ENCODE measurements at places on chromosomes 5 and 9.

- DNase-seq, result no peak
These were observed 136.6 kb upstream of the SMIM23 start for GRCh38 chr5:171649075-171649401.

DNA sequence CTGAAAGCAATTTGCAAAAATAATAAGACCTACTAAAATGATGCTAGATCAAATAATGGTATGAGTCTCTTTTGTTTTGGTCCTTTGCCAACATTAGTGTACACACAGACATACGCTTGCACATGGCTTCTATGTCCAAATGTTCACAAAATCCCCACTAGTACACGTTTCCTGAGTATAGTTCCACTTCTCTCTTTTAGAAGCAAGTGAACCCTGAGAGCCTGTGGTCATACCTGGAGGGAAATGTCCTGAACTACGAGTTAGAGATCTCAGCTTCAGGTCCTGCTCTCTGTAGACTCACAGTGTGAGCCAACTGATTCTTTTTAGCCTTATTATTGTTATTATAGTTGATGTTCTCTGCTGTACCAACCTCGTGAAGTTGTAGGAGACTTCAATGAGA, 47.3 kb upstream of the ACTBL2 start:
- DNase-seq, result no peak

DNA sequence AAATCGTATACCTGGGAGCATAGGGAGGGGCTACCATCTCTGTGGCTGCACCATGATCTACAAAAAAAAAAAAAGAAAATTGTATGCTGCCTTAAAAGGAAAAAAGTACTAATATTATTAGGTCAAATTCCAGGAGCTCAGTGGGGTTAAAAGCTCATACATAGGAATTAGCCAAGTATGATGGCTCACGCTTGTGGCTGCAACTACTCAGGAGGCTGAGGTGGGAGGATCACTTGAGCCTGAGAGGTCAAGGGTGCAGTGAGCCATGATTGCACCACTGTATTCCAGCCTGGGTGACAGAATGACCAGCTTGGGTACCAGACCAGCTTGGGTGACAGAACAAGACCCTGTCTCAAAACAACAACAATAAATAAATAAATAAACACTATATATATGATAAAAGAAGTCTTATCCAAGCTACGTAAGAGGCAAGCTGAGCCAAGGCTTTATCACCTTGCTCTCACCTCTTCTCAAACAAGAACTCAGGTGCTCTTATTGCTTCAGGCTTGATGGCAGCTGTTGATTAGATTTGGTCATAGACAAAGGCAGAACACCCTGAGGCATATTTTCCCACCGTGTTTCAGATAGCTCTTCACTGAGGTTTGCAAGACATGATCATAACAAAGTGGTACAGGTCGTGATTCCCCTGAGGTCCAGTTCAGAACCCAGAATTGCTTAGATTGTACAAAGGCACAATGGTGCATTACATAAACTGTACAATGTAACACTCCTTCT, 3.3 kb upstream of the FBXW11 start:
- no peak for DNase-seq

DNA sequence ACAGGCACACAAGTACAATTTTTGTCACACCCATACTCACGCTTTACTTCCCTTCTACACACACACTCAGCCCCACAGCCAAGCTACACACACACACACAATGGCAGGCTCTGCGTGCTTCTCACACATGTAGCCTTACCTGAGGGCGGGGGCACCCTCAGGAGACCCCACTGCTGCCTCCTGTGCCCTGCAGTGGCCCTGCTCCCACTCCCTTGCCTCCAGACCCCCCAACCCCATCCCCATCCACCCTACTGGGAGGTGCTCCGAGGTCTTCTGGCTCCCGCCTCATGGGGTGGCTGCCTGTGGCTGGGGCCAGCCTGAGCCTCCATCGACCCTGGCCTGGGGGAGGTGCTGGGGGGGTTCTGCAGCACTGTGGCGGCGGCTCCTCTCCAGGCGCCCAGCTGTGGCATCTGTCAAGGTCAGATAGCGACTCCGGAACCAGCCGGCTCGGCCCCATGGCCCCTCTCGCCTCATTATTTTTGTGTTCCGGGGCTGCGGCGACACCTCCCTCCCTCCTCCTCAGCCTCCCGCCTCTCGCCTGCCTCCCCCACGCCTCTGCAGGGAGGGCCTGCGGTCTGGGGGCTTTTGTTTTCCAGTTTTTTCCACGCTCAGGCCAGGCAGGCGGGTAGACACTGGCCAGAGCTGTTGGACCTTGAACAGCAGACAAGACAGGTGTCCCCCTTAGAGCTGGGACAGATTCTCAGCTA, 21.7 kb downstream of the CXXC5 start:
- DNase-seq, result no peak

DNA sequence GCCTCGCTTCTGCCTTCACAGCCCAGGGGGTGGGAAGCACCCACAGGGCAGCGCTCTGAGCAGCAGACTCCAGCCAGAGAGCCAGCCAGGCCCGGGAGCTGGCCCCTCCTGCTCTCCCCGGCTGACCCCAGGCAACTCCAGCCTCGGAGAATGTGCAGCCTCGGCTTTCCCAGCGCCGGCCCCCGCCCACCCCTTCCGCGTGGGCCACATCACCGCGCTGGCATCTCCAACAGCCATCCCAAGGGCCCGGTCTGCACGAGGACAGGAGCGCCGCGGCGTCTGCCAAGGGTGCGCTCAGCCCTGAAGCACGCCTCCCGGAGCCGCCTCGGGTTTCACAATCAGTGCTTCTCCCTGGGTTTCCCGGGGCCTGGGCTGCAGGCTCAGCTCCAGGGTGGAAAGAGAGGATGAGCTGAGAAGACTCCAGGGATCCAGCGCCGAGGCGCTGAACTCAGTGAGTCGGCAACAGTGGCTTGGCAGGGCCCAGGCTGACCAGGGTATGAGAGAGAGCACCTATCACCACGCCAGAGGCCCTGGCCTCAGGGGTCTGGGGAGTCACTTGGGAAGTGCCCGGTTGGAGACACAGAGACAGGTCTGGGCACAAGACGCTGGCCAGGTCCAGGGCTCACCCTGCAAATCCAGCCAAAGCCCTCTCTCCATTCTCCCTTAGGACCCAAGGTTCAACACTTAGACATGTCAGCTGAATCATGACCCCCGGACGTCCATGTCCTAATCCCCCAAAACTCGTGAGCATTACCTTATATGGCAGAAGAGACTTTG, 79.6 kb downstream of the ADAMTS2 start:
- DNase-seq, result peak; percentile 10

GRCh38 chr9:134531220-134531970, 110.2 kb upstream of the COL5A1 start:
- no peak for DNase-seq

DNA sequence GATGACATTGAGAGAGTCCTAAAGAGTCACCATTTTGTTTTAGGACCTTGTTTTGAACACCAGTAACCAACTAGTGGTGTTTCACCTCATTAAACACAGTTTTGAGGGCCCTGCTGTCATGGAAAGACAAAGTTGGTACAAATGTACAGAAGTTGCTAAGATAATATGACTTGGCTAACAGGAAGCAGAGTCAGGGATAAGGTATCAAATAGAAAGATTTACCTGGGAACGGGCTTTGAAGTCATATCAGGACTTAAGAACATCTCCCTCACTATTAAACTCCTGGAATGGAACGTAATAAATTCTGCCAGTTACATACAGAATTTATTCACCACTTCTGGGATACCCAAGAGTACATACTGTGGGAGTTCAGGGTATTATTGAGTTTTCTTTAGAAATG, 115.6 kb downstream of the SNCAIP start:
- DNase-seq, result no peak

DNA sequence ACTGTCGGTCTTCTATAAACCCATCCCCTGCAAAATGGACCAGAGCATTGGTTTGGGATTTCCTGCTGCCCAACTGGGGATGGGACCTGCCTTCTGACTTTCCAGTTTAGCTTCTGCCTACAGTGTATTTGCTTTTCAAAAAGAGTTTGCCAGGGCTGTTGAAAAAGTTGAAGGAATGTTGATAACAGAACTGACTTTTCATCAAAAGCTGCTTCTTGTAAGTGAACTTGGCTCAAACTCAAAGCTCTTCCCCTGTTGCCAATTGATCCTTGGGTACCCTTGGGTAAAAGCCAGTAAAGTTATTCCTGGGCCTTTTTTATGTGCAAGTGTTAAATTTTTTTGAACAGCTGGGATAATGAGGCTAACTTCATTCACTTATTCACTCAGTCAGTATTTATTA, 142.9 kb upstream of the SLC30A5 start:
- DNase-seq, result no peak

- no peak for DNase-seq
These were observed 789.3 kb downstream of the SEMA5A start for GRCh38 chr5:8756498-8757084.

DNA sequence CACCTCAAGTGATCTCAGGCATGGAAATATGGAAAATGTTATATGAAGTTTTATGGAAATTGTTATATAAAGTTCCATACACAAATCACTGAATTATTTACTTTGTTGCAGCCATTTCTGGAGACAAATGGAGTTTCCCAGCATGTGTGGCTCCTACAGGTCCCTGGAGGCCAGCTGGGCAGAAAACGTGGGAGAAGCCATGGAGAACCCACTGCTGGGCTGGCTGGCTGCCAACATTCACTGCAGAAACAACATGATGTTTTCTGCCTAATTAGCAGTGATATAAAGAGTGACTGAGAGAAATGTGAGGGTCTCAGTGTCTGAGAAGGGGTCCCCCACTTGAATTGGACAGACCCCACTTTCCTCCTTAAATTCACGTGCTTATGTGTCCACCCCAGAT, 208.8 kb upstream of the IRX2 start:
- DNase-seq, result no peak

GRCh38 chr5:10330511-10331230, 22.8 kb upstream of the MARCHF6 start:
- DNase-seq, result no peak

DNA sequence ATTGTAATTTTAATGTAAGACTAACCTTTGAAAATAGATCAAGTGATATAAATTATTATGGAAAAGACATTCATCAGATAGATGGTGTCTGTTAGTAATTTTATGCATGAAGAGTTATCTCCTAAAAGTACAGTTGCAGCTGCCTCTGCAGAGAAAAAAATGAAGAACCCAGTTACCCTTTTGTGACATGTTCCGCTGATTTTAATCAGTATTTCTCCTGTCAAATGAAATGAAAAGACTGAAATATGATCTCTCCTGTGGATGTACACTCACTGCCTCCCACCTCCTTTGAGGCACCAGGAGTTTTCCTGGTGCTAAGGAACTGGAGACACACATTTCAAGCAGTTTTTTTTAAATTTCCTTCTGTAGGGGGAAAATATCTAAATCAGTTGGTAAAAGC, 277.4 kb downstream of the KIF4B start:
- no peak for DNase-seq

DNA sequence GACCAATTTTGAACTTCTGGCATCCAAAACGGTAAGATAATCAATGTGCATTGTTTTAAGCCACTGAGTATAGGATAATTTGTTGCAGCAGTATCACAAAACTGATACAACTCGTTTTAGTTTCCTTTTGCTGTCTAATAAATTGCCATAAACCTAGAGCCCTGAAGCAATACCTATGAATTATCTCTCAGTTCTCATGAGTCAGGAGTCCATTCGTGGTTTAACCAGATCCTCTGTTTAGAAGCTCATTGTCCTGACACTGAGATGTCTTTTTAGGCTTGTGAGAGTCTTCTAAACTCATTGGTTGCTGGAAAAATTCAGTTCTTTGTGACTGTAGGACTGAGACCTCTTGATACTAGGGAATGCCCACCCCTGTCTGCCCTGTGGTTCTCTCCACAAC, 262.9 kb downstream of the SEMA5A start:
- no peak for DNase-seq

DNA sequence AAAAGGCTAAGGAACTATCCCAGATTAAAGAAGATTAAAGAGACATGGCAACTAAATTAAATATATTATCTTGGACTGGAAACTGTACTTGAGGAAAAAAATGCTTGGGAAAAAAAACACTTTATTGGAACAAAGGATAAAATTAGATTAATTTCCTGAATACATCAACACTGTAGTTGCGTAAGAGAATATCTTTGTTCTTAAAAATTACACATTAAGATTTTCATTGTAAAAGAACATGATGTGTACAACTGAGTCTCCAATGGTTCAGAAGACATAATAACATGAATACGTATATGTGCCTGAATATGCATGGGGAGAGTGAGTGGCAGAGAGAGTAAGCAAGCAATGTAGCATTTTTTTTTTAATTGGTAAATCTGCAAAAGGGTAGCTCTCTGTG, 2.8 kb downstream of the AP3B1 start:
- no peak for DNase-seq

DNA sequence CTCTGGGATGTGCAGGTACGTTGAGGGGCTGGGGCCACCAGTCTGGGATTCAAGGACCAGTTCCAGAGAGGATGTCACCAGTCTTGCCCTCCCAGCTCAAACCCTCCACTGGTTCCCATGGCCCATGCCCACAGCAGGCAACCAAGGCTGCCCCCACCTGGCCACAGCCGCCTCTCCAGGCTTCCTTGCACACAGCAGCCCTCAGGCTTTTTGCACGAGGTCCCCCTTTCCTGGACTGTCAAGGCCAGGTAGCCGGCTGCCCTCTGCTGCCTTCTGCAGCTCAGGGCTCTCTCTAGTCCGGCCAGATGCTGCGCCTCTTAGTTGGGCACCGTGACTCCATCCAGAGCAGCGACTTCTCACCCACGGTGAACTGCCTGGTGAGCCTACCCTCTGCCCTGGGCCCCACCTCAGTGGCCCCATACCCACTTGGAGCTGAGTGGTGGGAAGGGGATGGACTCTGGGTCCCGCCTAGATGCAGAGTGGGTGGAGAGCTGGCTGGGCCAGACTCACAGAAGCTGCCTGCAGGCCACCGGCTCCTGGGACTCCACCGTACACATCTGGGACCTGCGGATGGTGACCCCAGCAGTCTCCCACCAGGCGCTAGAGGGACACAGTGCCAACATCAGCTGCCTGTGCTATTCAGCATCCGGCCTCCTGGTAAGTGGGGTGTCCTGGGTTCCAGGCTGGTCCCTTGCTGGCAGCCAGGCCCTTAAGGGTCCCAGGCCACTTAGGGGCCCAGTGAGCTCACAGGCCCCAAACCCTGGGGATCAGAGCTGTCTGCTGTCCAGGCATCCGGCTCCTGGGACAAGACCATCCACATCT, 2.9 kb downstream of the WDR38 start:
- DNase-seq, result no peak

- peak; percentile 96 for DNase-seq
These were observed 20.5 kb downstream of the THBS4 start for GRCh38 chr5:80055491-80056170.

DNA sequence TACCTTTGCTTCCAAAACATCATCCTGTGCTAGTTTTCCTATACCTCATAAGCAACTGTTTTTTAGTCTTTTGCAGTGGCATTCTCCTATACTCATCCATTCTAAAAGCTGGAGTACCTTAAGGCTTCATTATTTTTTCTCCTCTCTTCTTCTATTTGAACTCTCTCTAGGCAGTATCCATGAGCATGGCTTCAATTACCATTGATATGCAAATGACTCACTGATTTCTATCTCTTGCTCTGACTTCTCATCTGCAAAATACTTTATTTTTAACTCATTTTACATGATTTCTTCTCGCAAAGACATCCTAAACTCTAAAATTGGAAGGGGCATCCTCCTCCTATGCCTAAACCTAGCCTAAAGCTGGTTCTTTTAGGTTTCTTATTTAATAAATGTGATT, 365.1 kb upstream of the NUDT12 start:
- no peak for DNase-seq
